Activated CD4-positive, alpha-beta memory T cell treated with anti-CD3 and anti-CD28 coated beads, Interleukin-2, amount 10 ng/mL, durations not matched to agents 7 days and 5 days (primary cell): ENCODE measurements at places on chromosomes 12 and 14.

- no peak overlapping the region for H3K27ac ChIP-seq
- DNase-seq = no peak
- no peak overlapping the region for H3K4me3 ChIP-seq
These were observed 98.7 kb downstream of the BBS10 start for GRCh38 chr12:76249501-76249900.

DNA sequence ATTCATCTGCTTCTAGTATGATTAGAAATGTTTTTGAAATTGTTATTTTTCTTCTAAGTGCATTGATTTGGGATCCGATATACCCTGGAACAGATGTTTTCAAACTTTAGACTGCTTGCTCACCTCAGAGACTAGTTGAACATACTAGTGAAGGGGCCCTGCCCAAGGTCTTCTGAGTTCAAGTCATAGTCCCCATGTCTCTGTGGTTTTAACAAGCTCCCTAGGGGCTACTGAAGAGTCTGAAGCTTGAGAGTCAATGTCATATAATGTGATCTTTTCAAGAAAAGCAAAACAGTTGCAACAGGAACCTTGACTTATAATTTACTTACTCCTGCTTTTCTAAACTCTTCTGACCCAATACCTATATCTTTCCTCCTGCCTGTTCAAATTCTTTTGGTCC, 7.5 kb upstream of the UBE2N start:
- no peaks in the 10 kb centered on the region for H3K27me3 ChIP-seq
- H3K36me3 ChIP-seq = no peaks in the 10 kb centered on the region
- no peak overlapping the region for H3K4me3 ChIP-seq
- H3K4me1 ChIP-seq = peaks cover 20% of the 10 kb centered on the region

- H3K4me1 ChIP-seq = no peaks in the 10 kb centered on the region
- H3K36me3 ChIP-seq = no peaks in the 10 kb centered on the region
- no peak overlapping the region for H3K4me3 ChIP-seq
- no peaks in the 10 kb centered on the region for H3K27me3 ChIP-seq
- H3K27ac ChIP-seq = no peak overlapping the region
These were observed 187.0 kb upstream of the ATP2B1 start for GRCh38 chr12:89895591-89895990.

GRCh38 chr12:58906917-58907316, 13.4 kb downstream of the LRIG3 start:
- H3K4me3 ChIP-seq = no peak overlapping the region
- no peak for DNase-seq
- no peaks in the 10 kb centered on the region for H3K27me3 ChIP-seq

- H3K4me3 ChIP-seq = no peak overlapping the region
- H3K27me3 ChIP-seq = no peaks in the 10 kb centered on the region
- no peaks in the 10 kb centered on the region for H3K4me1 ChIP-seq
- DNase-seq = no peak
- H3K36me3 ChIP-seq = no peaks in the 10 kb centered on the region
These were observed 17.6 kb downstream of the ASPG start for GRCh38 chr14:104103061-104103445.

GRCh38 chr14:23529016-23529415, 22.5 kb downstream of the ZFHX2 start:
- no peak overlapping the region for H3K27ac ChIP-seq
- no peaks in the 10 kb centered on the region for H3K4me1 ChIP-seq
- H3K4me3 ChIP-seq = no peak overlapping the region
- H3K27me3 ChIP-seq = no peaks in the 10 kb centered on the region
- no peaks in the 10 kb centered on the region for H3K36me3 ChIP-seq

DNA sequence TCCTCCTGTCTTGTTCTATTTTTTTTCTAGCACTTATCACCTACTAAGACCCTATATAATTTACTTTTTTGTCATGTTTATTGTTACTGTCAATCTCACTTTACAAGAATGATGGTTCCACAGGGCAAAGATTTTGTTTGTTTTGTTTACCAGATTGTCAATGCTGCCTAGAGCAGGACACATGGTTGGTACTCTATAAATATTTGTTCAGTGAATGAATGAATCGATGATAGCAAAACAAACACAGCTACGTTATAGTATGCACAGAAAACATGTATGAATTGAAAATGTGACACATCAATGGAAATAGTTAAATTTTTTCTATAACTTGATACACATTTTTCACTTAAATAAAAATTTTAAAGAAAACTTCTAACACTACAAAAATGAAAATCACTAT, 67.1 kb upstream of the KRR1 start:
- H3K4me1 ChIP-seq = no peaks in the 10 kb centered on the region
- no peak overlapping the region for H3K27ac ChIP-seq
- no peak for DNase-seq
- H3K27me3 ChIP-seq = peaks cover 4% of the 10 kb centered on the region

GRCh38 chr12:46188170-46188569, 80.7 kb downstream of the SLC38A1 start:
- H3K4me3 ChIP-seq = no peak overlapping the region
- no peaks in the 10 kb centered on the region for H3K27me3 ChIP-seq
- no peak for DNase-seq
- H3K27ac ChIP-seq = no peak overlapping the region
- peaks cover 8% of the 10 kb centered on the region for H3K4me1 ChIP-seq

DNA sequence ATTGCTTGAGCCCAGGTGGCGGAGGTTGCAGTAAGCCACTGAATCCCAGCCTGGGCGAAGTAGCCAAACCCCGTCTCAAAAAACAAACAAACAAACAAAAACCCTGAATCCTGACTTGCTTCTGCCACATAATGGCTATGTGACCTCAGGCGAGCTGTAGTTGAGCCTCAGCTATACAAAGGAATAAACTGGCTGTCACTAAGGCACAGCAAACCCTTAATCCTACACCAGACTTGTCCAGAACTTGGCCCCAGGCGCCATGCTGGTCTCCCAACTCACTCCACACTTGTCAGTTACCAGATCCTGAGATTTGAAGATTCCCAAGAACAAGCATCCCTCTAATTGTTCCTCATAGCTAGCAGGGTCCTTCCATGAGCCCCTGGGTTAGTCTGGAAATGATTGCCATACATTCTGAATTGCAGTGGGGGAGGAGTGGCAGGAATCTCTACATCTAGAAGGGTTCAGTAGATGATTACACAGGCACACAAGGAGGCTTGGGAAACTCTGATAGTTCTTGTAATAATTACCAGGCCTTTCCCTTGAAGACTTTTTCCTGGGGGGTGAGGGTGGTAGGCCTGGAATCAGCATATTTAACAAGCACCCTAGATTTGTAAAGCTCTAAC, 9.9 kb downstream of the MAP3K12 start:
- no peak for DNase-seq
- no peak overlapping the region for H3K4me3 ChIP-seq
- H3K4me1 ChIP-seq = peaks cover 21% of the 10 kb centered on the region
- H3K27ac ChIP-seq = no peak overlapping the region
- H3K27me3 ChIP-seq = no peaks in the 10 kb centered on the region
- H3K36me3 ChIP-seq = peaks cover 28% of the 10 kb centered on the region

DNA sequence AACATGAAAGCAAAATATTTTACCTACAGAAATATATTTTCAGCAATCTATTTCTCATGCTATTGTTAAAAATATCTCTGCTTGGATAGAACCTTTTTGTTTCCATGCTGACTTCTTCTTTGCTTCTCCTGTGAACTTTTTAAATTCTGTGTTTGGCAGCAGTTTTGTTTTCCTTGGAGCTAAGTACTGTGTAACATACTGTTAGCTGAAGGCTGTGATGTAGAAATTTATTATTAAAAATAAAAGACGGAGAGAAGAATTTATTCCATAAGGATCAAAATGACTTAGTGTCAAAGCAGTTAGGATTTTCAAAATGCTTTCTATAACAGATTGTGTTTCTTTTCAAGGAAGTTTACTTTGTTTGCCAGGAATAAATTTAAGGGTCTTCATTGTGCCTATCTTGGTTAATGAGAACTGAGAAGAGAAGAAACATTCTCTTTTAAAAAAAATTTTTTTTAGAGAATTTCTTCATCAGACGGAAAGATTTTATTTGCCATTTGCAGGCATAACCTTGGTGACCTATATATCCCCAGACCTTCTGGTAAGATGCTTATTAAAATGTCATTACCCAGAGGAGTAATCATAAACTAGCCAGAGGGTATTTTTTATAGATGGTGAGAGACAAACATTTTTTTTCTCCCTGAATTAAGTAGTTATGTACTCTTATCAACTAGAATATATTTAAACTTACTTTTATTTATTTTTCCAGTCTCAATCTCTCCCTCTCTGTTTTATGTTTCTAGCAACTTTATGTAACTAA, 147.1 kb upstream of the SLCO1C1 start:
- no peaks in the 10 kb centered on the region for H3K36me3 ChIP-seq
- no peak overlapping the region for H3K27ac ChIP-seq
- no peak overlapping the region for H3K4me3 ChIP-seq
- H3K4me1 ChIP-seq = no peaks in the 10 kb centered on the region
- no peak for DNase-seq

DNA sequence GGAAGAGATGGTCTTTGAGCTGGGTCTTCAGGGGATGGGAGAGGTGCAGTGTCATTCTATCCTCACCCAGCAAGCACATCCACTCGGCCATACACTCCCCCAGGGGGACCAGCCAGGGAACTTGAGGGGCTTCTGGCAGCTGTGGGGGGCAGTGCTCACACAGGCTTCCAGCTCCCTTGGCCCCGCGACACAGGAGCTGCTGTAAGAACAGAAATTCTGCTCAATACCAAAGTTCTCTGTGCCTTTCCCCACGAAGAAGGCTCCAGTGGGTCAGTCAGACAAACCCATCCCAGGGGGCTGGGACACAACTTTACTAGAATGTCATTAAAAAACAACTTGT, 289.1 kb upstream of the RTL1 start:
- no peaks in the 10 kb centered on the region for H3K27me3 ChIP-seq
- no peak for DNase-seq
- H3K4me1 ChIP-seq = no peaks in the 10 kb centered on the region
- no peak overlapping the region for H3K4me3 ChIP-seq
- H3K36me3 ChIP-seq = no peaks in the 10 kb centered on the region
